ENCODE measurements at places on chromosomes 16 and 17.

DNA sequence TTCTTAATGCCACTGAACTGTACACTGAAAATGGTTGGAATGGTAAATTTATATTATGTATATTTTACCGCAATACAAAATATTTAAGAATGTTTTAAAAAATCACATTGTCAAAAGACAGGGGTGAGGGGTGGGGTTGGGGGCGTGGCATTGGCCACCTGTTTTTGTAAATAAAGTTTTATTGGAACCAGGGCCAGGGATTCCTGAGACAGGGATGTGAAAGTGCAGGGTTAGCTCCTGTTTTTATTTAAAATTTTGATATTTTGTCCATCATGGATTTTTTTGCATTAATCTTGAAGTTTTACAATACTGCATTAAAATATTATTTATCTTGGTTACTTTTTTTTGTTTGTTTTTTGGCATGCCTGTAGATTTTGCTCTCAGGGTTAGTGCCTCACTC, 2.3 kb upstream of the FA2H start:
- DNase-seq, result no peak

GRCh38 chr16:57244463-57244766, 644 bp upstream of the ARL2BP start:
- no peak for DNase-seq

DNA sequence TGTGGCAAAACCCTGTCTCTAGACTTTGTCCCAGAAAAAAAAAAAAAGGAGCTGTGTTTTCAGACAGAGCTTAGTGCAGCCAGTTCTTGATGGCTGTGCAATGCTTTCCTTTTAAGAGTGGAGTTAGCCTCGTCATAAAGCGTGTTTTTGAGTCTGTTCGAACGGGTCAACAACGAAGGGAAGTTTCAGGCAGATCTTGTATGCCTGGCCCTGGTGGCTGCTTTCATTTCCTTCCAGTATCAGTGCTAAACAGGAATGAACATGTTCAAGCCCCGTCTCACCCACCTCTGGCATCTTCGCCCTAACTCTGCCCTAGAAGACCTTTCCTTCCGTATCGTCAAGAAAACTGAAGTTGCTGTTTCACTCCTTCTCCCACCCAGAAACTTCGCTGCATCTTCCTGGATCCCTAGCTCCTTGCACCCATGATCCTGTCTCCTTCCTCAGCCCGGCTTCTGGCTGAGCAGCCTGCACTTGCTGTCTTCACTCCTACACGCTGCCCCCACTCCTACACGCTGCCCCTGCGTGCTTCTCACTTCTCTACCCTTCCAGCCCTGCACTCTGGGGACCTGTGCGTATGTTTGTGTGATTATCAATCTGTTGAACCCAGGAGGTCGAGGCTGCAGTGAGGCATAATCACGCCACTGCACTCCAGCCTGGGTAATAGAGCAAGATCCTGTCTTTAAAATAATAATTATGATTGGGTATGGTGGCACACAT, 55.3 kb downstream of the USP10 start:
- DNase-seq, result no peak

- DNase-seq, result no peak
Measured at GRCh38 chr16:377419-377951, 4.3 kb downstream of the PGAP6 start.

GRCh38 chr17:38619937-38620550, 14.3 kb upstream of the SRCIN1 start:
- no peak for DNase-seq

GRCh38 chr17:46978489-46979146, 435 bp downstream of the RPRML start:
- DNase-seq, result no peak

GRCh38 chr16:85798901-85799496, 345 bp downstream of the EMC8 start:
- no peak for DNase-seq

- DNase-seq, result no peak
Measured at GRCh38 chr16:68590201-68590994, 51.3 kb downstream of the ZFP90 start.

GRCh38 chr17:37518826-37519225, 29.1 kb downstream of the DUSP14 start:
- no peak for DNase-seq

DNA sequence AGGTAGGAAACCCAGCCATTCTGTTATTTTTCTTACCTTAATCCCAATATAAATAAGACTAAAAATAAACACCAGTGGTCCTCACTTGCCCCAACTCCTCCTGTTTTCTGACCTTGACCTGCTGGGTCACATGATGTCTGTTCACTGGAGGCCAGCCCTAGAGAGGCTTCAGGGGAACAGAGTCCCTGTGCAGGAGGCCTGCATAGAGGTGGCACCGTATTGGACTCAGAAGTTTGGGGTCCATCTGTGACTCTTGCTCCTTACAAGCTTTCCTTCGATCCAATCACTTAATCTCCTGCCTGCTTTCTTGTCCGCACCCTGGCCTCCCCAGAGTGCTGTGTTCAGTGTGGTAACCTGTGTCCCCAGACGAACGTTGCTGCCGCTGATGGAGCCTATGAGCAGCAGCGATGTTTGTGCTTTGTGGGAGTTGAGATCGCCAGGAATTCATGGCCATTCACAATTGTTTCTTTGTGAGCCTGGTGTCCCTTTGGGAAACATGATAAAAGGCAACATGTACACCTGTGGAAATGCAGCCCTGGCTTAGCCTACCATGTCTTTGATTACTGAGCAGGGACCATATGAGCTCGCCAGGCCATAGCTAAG, 4.7 kb downstream of the IGSF6 start:
- DNase-seq, result no peak

- no peak for DNase-seq
Measured at GRCh38 chr16:89841275-89841674, 13.0 kb downstream of the SPIRE2 start.

GRCh38 chr17:82065193-82065637, 389 bp downstream of the DUS1L start:
- no peak for DNase-seq

DNA sequence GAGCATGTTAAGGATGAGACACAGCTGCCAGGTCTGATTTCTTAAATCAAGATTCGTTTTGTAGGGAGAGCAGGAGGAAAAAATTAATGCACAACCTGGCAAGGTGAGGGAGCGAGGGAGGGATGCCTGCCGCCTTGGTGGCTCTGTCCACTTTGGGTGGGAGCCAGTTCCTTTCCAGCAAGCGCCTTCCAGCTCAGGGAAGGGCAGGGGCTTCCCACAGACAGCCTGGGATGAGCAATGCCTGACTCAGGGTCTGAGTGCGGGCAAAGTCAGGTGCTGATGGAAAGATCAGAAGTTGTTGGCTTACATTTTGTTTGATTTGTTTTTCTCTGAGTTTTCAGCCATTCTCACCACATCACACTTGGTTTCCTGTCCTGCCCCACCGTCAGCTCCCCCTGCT, 220.7 kb downstream of the ENGASE start:
- no peak for DNase-seq

- DNase-seq, result no peak
Measured at GRCh38 chr17:61404913-61405685, 5.5 kb downstream of the TBX2 start.

- DNase-seq, result no peak
Measured at GRCh38 chr16:88965411-88965810, 11.6 kb downstream of the CBFA2T3 start.

- no peak for DNase-seq
Measured at GRCh38 chr16:67444259-67445125, 13.6 kb downstream of the HSD11B2 start.

DNA sequence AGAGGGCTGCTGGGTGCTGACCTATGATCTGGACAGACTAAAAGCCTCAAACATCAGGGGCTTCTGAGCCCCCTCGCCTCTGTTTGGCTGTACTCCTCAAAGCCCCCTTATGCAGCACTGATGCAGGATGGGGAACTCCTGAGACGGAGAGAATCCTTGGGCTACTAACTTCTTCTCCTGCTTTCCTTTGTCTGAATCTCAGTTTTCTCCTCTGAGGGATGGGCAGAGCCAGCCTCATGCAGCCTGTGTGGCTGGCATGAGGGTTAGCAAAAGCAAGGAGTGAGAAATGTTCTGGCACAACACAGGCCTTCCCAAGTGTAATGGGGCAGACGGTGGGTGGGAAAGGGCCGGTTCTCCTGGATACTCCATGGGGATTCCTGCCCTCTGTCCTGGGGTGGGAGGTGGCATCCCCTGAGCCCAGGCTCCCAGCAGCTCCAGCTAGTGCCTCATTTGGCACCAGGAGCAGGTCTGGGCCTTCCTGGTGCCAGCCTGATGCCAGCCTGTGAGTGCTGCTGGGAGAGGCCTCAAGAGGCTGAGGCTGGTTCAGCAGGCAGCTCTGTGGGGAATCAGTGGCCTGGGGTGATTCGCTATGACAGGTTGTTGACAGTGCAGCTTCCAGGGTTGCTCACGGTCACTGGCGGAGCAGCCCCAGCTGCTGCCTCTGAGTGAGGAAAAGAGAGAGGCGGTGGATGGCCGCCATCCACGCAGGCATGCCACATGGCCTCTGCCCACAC, 4.0 kb upstream of the BRD7 start:
- no peak for DNase-seq

- DNase-seq, result no peak
Measured at GRCh38 chr16:48591976-48592375, 18.0 kb downstream of the N4BP1 start.

- DNase-seq, result no peak
Measured at GRCh38 chr16:68234188-68235107, 1.5 kb downstream of the ESRP2 start.

- no peak for DNase-seq
Measured at GRCh38 chr17:14672830-14673229, 371.9 kb downstream of the HS3ST3B1 start.

DNA sequence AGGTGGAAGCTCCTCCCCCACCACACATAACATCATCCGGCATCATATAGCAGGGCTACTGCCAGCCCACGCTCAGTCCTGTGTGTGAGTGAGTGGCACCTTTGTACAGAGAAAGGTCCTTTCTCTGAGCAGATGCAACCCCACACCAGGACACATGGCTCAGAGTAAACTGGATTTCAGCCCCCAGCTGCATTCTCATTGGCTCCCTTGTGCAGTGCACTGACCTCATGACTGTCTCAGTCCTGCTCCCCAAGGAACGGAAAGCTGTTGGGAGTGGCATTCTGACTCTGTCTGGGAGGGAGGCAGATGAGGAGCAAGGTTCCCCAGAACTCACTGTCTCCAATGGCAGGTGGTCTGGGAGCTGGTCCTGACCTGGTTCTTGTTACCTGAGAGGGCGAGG, 244.1 kb downstream of the PHKB start:
- DNase-seq, result no peak

DNA sequence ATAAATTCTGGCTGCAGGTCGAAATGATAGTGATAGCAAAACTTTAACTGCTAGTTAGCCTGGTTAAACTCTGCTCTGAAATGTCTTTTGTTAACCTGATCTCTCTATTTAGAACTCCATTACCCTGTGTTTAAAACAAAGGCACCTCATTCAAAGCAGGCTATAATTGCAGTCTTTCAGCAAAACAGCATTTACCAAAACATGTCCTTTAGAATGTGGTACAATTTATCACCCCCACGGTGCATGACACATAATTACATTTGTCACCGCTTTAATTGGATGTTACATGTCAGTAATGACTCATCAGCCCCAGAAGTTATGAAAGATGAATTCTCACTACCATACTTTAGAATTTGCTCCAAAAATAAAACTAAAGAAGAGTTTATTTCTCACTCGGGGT, 295.4 kb downstream of the TOX3 start:
- DNase-seq, result no peak

DNA sequence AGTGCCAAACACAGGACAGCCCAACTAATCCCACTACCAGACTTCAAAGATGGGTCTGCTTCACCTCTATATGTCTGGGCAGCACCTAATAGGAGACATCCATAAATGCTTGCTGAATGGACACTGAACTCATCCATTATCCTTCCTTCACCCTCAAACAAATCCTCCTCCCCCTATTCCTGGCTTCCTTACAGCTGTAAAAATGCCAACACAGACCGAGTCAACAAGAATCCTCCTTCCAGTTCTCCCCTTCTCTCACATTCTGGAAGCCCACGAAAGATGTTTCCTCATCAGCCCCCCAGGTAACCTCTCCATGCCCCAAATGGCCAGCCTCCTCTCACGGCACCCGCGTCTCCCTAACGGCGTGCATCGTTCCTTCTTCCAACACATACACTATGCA, 12.3 kb downstream of the PELP1 start:
- DNase-seq, result no peak

DNA sequence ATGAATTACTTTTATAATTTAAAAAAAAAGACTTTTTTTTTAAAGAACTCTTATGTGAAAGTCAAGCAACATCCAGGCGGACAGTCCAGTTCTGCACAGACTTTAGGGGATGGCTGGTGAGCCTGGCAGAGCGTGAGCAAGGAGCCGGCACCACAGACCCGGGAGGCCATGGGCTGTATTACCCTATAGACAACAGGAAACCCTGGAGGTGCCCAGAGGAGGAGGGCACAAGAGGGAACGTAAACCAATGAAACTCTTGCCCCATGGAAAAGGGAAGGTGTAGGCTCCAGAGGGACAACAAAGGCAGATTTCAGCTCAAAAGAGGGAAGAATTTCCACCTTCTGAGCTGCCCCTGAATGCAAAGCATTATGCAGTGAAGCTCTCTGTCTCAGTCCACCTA, 25.5 kb upstream of the RPH3AL start:
- no peak for DNase-seq

- no peak for DNase-seq
Measured at GRCh38 chr17:33049781-33050414, 58.3 kb downstream of the SPACA3 start.

DNA sequence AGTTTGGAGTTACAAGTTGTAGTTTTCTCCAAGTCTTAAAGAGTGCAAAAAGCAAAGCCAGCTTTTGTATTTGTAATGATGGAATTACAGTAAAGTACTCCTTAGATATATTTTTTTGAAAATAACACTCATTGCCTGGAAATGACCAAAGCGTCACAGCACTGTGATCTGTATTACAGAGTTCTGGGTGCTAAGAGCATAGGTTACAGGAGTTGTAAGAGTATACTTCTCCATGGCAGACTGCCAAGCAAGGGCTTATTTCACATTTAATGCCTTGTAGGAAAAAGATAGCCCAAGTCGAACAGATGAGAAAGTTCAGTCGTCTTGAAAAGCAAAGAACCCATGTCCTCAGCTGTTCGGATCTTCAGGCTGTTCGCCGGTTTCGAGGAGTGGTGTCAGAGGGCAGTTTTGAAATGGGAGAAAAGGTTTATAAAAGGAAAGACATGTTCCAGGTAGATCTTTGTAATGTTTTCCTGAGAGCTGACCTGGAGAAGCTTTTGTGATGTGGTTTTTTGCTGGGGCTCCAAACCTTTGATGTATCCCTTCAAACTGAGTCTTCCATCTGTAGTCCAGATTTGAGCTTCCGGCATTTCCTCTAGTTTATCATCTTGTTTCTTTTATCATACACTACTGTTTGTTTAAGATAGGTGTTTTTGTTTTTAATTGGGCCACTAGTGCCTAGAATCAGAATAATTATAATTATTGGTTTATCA, 41.3 kb downstream of the ERCC4 start:
- no peak for DNase-seq

- DNase-seq, result no peak
Measured at GRCh38 chr17:71769850-71770249, 351.0 kb upstream of the SOX9 start.

DNA sequence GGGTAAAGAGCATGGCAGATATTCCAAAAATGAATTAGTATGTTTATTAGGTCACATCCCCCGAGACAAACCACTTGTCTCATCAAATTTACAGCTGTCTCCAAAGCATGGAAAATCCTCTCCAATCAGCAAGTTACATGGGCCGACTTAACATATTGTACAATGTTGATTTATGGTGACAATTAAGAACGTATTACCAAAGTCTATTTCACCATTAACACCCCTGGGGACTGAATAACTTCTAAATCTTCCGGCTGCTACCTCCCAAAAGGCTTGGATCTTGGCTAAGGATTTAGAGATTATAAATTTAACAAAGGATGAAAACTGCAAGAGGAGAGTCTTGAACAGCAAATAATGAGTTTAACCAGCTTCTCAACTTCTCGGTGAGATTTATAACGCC, 311.9 kb downstream of the NPIPA8 start:
- DNase-seq, result no peak
